Muscle of arm (tissue), 14 donors: ENCODE measurements at places on chromosomes 5 and 9. TPM values are rescaled to one million over a fixed set of nuclear protein-coding genes. Genes with fewer than 3 reads are reported as not detected.

The C9orf50 gene
- not detected for polyA plus RNA-seq

The TPPP gene
- polyA plus RNA-seq: 8.5 TPM

The GRXCR2 gene
- not detected for polyA plus RNA-seq

The ADGRV1 gene
- 2.0 TPM for polyA plus RNA-seq

- no peak for DNase-seq
These were observed 72.5 kb downstream of the AP3B1 start for GRCh38 chr5:78221964-78222451.

- no peak for DNase-seq
These were observed 13.7 kb upstream of the ROPN1L start for GRCh38 chr5:10427978-10428377.

- DNase-seq: no peak
These were observed 292.6 kb upstream of the TAS2R1 start for GRCh38 chr5:9922719-9923118.

DNA sequence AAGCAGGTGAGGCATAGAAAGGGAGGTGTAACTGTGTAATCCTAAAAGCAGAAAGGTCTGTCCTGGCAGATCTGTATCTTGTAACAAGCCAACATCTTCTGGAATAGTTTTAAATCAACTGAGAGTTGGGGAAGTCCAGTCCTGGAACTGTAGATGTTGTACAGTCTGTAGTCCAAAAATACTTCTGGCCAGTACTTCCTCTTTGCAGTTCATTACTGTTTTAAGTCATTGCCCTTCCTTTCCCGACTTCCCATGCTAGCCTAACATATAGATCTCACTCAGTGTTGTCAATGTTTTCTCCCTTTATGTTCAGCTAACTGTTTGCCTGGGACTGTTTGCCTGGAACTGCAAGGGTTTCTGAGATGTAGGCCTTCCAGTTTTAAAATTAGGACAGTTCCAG is 168.5 kb upstream of the ISL1 start:
- peak; percentile 0 for DNase-seq

DNA sequence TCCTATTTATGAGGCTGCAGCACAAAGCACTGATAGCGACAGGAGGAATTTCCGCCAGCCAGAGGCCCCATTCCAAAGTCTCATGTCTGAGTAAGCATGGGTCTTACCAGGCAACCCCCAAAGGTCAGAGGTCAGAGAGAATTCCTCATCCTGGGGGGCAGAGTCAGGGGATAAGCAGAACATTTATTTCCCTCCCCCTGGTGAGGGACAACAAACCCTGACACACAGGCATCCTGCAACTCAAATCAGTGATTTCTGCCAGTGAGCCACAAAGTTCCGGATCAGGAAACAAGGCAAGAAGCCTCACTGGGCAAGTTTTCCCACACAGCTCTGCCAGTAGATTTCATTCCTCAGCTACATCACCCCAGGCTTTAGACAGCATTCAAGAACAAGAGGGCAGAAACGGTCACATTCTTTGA is 37.0 kb downstream of the ADAMTS12 start:
- no peak for DNase-seq

GRCh38 chr9:97900738-97901565 is 21.3 kb downstream of the TRMO start:
- DNase-seq: no peak

- DNase-seq: no peak
These were observed 2.3 kb downstream of the FANCC start for GRCh38 chr9:95315108-95315746.

GRCh38 chr5:5683174-5683573 is 260.7 kb downstream of the ICE1 start:
- no peak for DNase-seq

DNA sequence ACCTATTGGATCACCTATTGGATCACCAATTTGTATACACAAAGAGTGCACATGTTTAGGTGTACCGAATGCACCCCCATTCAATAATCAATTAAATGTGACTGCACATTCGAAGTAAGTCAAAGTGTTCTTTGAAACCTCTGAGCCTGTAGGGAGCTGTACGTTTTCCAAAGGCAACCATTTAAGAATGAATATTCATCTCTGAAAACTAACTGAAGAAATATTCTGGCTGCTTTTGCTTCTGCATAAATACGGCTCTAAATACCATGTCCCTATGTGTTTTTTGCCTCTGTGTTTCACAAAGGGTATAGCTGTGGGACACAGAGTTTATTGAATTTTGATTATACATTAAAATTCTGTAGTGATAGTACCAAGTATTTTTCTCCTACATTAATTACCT is 95.4 kb downstream of the ITGA1 start:
- DNase-seq: no peak

DNA sequence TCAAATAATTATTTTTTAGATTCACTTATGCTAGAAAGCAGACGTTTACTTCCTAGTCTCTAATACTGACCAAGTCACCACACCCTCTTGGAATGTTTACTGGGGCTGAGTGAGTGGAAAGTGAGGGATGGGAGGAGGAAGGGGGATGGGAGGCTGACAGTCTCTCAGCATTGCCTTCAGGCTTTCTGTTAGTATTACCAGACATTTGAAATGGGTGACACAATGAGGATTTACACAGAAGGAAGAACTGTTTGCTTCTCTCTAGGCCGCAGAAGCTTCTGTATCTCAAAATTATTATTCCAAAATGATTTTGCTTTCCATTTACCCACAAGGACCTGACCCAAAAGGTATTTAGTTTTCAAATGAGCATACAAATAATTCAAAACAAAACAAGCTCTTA is 232.8 kb upstream of the ZNF608 start:
- DNase-seq: peak; percentile 46

DNA sequence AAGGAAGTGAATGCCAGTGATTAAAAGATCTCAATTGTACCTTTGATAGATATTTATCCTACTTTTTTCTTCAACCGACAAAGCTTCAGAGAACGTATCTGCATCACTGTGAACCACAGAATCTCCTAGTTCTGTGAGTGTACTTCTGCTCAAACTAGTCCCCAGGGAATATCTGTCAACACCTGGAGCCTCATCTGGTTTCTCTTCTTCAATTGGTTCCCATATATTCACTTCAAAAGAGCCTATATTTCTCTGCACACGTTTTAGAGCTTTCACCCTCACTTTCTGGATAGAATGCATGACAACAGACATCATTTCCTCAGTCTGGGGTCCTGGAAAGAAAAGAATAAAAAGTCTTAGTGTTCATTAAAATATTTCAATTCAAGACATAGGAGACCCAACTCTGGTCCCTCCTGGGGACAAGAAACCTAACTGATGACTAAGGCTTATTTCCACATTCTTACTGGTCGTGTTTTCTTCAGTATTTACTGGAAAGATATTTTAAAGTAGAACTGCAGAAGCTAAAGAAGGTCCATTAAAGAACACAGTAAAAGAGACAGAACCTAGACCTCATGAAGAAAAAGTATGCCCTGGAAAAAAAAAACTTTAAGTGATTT is 64.3 kb downstream of the CPLANE1 start:
- DNase-seq: no peak
